ENCODE measurements at places on chromosomes 1 and 21. TPM values are rescaled to one million over a fixed set of nuclear protein-coding genes. Genes with fewer than 3 reads are reported as not detected.

- DNase-seq: peak; percentile 28
Measured at GRCh38 chr21:45359451-45360217, 45.3 kb upstream of the COL18A1 start.

Gene XKR8
- total RNA-seq: 5.3 TPM

GRCh38 chr1:224554620-224555259 lies 61.4 kb upstream of the CNIH3 start:
- no peak for DNase-seq

- DNase-seq: no peak
Measured at GRCh38 chr1:111197598-111198284, 2.7 kb downstream of the DENND2D start.

- DNase-seq: no peak
Measured at GRCh38 chr1:84853741-84854721, 39.0 kb downstream of the LPAR3 start.

DNA sequence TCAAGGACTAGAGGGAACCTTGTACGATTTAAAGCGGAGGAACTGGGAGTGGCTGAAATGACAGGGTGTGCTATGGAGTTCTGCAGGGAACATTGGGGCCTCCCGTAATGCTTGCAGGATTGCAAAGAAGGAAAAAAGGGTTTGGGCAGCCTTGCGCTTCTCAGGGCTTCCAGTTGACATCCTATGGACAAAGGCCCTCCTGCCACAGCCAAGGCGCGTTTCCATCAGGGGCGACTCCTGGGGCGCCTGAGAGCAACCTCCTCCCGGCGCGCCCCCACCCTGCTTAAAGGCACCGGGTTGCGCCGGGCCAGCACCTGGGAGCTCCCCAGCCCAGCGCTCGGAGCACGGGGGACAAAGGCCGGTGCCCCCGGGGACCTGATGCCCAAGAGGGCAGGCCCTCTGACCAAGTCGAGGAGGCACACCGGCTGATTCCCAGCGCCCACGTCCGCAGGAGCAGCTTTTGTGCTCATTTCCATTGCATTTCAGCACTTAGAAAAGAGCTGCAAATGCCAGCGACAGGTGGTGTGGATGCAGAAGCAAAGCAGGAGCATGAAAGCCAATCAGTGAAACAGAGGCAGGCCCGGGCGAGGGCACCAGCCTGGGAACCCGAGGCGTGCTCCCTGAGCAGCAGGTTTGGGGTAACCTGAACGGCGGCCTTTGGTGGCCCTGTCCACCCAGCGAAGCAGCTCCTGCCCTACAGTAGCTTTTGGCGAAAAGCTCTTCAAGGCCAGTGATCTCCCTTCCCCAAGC lies 17.6 kb upstream of the RNF187 start:
- DNase-seq: no peak
